Stomach (tissue), 19 donors: ENCODE measurements at places on chromosomes 1 and 21. TPM values are rescaled to one million over a fixed set of nuclear protein-coding genes. Genes with fewer than 3 reads are reported as not detected.
A peak's percentile ranks its signal among the peaks of the same experiment; 100 is the strongest.

- no peak for DNase-seq
These were observed 34.1 kb downstream of the ECHDC2 start for GRCh38 chr1:52887483-52887882.

- no peak for DNase-seq
These were observed 248.5 kb downstream of the GPR52 start for GRCh38 chr1:174696026-174696821.

GRCh38 chr21:33069994-33070743 lies at the start of gene OLIG1:
Gene OLIG1 (plus strand): TSS chr21:33070141. CDS start chr21:33070247, 106 bp downstream.
- DNase-seq: peak; percentile 35

GRCh38 chr1:236990052-236990445 lies 14.2 kb downstream of the MT1HL1 start:
- DNase-seq: no peak

DNA sequence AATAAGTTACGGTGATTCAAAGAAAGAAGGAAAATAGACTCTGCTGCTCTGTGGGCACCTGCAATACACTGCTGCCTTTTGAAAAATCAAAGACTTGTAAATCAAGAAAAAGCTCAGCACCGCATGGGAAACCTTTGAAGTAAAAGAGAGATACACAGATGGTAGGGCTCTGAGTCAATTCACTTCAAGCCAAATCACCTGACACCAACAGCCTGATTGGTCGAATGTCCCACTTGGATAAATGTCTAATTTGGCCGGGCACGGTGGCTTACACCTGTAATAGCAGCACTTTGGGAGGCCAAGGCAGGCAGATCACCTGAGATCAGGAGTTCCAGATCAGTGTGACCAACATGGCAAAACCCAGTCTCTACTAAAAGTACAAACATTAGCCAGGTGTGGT lies 19.2 kb upstream of the RCAN3 start:
- no peak for DNase-seq

DNA sequence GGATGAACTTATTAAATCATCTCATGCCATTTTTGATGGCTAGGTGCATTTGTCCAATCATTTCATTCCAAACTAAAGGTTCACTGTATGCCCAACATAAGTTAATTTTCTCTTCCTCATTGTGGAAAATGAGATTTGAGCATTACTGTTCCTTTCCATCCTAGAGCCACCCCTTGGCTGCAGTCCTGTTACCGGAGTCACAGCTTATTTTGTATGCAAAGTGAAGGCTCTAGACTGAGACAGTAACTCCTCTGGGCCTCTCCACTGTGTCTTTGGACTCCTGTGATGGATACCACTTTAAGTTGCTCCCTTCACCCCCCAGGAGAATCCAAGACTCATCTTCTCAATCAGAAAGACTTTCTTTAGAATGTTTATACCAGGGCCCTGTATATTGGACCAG lies 59.7 kb downstream of the FGGY start:
- no peak for DNase-seq

The ADGRB2 gene
- 4.9 TPM for total RNA-seq

GRCh38 chr21:39125752-39126485 lies 57.3 kb downstream of the PSMG1 start:
- DNase-seq: peak; percentile 89

DNA sequence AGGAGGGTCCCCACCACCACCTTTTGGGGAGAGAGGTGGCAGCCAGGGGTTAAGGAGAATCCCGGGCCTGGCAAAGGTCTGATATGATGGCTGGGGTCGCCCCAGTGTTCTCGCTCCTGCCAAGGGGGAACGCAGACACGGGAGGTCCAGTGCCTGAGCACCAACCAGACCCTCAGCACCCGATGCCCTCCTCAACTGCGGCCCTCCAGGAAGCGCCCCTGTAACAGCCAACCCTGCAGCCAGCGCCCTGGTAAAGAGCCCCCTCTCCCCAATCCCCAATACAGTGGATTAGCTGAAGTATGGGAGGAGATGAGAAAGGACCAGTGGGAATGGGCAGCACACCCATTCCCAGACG lies 10.4 kb downstream of the ADAMTSL4 start:
- DNase-seq: no peak

DNA sequence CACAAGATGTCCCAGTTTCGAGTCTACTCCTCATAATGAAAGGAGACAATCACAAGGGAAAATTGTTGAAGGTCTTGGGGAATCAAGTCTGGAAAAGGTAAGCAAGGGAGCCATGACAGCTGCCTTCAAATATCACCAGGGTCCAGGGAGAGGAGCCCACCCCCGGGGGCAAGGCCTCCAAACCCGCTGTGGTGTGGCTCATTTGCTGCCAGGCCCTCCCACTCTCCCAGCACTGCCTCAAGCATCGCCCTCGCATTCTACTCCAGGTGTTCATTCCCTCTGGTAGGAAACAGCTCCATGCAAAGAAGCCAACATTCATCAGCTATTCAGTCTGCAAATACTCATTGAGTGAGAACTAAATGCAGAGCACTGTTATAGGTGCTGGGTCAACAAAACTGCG lies 8.6 kb downstream of the S100A9 start:
- DNase-seq: no peak
